ENCODE measurements at places on chromosomes 6 and 20. TPM values are rescaled to one million over a fixed set of nuclear protein-coding genes. Genes with fewer than 3 reads are reported as not detected.
A peak's percentile ranks its signal among the peaks of the same experiment; 100 is the strongest.

GRCh38 chr6:45507186-45507585, 129.5 kb upstream of the SUPT3H start:
- no peak overlapping the region for H3K4me3 ChIP-seq
- no peak for DNase-seq
- no peaks in the 10 kb centered on the region for H3K36me3 ChIP-seq
- H3K27ac ChIP-seq = no peak overlapping the region
- peaks cover 17% of the 10 kb centered on the region for H3K4me1 ChIP-seq
- H3K27me3 ChIP-seq = no peaks in the 10 kb centered on the region

The MRAP2 gene
- total RNA-seq = 1.1 TPM

DNA sequence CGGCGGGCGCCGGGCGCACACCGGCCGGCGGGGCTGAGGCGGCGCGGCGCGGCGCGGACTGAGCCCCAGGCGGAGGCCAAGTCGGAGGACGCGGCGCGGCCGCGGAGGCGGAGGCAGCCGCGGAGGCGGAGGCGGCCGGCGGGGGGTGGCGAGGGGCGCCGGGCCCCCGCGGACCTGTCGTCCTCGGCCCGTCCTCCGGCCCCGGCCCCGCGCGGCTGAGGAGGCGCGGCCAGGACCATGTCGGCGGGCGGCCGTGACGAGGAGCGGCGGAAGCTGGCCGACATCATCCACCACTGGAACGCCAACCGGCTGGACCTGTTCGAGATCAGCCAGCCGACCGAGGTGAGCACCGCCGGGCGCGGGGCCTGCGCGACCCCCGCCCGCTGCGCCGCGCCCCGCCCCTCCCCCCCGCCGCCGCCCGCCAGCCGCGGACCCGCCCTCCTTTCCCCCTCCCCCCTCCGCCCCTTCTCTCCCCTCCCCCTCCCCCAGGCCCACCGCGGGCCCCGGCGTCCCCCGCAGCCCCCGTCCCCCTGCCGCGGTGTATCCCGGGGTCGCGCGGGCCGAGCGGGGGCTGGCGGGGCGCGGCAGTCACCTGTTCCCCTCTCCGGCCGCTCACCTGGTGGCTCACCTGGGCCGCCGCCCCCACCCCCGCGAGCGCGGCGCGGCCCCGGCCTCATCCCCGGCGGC, at the start of gene AFDN:
Gene AFDN, plus strand, starts transcription at position 16 of the 687 bp plus-strand sequence. Its CDS starts 222 bp downstream, at position 238.
- peaks cover 12% of the 10 kb centered on the region for H3K36me3 ChIP-seq
- H3K4me1 ChIP-seq = peaks cover 41% of the 10 kb centered on the region
- H3K27me3 ChIP-seq = no peaks in the 10 kb centered on the region
- DNase-seq = peak; percentile 56

DNA sequence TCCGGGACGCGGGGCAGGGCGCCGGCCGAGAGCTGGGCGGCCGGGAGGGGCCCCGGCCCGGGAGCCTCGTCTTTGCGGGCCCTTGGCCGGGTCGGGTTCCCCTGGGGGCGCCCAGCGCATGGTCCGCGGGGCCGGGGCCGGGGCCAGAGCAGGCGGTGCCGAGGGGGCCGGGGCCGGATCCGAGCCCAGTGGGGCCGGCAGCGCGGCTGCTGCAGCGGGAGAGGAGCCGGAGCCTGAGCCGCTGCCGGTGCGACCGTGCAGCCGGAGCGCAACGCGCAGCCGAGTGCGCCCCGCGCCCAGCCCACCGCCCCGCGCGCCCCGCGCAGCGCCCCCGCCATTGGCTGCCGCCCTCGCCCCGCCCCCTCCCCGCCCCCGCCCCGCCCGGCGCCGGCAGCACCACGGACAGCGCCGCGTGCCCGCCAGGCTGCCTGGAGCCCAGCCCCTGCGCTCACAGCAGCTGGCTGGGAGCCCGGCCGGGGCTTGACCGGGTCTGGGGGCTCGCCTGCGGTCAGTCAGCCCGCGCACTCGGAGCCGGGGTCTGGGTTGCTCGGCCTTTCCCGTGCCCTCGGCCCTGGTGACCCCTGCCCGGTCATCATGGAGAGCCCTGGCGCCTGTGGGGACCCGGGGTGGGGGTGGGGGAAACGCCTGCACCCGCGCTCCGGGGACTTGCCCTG, at the start of gene HRH3:
Gene HRH3, minus strand, starts transcription at position 287 of the 674 bp plus-strand sequence. CDS start 308 bp downstream, outside the sequence.
- H3K4me3 ChIP-seq = peak within 1 kb of the TSS; percentile 47
- H3K4me1 ChIP-seq = no peaks in the 10 kb centered on the region
- peak; percentile 74 for DNase-seq
- H3K36me3 ChIP-seq = no peaks in the 10 kb centered on the region

GRCh38 chr6:96675597-96675996, 112.7 kb downstream of the FHL5 start:
- no peaks in the 10 kb centered on the region for H3K36me3 ChIP-seq
- no peaks in the 10 kb centered on the region for H3K4me1 ChIP-seq
- H3K27me3 ChIP-seq = no peaks in the 10 kb centered on the region
- H3K27ac ChIP-seq = no peak overlapping the region
- H3K4me3 ChIP-seq = no peak overlapping the region
- no peak for DNase-seq

The MUC22 gene
- total RNA-seq = not detected

DNA sequence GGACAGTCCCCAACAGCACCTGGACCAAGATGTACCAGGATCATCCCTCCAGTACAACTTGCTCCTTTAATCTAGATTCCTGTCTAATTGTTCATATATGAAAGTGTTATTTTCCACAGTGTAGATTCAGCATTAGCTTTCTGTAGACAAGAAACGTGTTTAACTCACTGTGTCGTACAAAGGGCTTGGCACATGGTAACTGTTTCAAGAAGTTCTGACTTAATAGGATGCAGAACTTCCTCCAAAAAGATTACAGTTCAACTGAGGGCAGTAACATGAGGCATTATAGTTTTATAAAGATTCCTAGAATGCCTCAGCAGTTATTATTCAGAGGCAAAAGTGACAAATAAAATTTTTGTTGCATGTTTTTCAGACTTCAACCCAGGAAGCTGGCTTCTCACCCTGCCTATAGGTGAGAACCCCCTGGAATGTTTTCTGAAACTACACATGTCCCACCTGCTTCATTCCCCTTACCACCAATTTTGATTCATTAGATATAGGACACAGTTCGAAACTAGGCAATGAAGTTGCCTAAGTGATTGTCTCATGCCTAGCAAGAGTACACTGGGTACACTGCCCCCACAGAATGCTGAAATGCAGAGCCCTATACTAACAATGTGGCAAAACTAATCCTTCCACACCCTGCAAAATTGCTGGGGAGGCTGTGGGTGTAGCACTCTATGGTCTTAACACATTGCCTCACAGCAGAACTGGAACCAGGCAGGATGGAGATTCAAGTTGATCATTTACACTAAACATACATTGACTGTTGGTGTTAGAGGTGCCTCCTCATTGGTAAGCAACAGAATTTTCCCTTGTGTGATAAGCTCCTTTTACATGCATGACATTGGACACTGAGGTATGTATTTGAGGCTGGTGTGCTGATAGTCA, 22.6 kb upstream of the SH3BGRL2 start:
- H3K4me3 ChIP-seq = peak overlapping the region; percentile 3
- no peaks in the 10 kb centered on the region for H3K27me3 ChIP-seq
- H3K36me3 ChIP-seq = peaks cover 5% of the 10 kb centered on the region
- H3K4me1 ChIP-seq = peaks cover 58% of the 10 kb centered on the region

GRCh38 chr6:147676495-147677199, 168.2 kb downstream of the SAMD5 start:
- H3K4me1 ChIP-seq = peaks cover 3% of the 10 kb centered on the region
- no peaks in the 10 kb centered on the region for H3K36me3 ChIP-seq
- H3K27ac ChIP-seq = no peak overlapping the region
- H3K27me3 ChIP-seq = no peaks in the 10 kb centered on the region
- DNase-seq = no peak

DNA sequence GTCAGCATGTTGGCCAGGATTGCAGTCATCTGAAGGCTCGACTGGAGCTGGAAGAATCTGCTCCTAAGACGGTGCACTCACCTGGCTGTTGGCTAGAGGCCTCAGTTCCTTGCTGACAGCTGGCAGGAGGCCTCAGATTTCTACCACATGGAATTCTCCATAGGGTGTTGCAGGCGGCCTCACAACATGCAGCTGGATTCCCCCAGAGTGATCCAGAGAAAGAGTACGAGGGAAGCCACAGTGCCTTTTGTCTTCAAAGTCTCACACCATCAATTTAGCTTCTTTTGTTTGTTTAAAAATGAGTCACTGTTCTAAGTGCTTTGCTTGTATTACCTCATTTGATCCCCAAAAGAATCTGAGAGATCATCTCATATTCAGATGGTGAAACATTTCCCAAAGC, 65.5 kb upstream of the FYN start:
- H3K27me3 ChIP-seq = peaks cover under 1% of the 10 kb centered on the region
- H3K36me3 ChIP-seq = peaks cover 1% of the 10 kb centered on the region
- no peak overlapping the region for H3K27ac ChIP-seq
- H3K4me3 ChIP-seq = no peak overlapping the region
- no peaks in the 10 kb centered on the region for H3K4me1 ChIP-seq
- DNase-seq = no peak

The MEP1A gene
- total RNA-seq = 4.1 TPM

GRCh38 chr6:165767228-165767627, 104.2 kb upstream of the PDE10A start:
- H3K27ac ChIP-seq = no peak overlapping the region
- H3K27me3 ChIP-seq = peaks cover 5% of the 10 kb centered on the region
- no peak overlapping the region for H3K4me3 ChIP-seq
- peaks cover 2% of the 10 kb centered on the region for H3K4me1 ChIP-seq

The GPSM3 gene
- total RNA-seq = 6.5 TPM

DNA sequence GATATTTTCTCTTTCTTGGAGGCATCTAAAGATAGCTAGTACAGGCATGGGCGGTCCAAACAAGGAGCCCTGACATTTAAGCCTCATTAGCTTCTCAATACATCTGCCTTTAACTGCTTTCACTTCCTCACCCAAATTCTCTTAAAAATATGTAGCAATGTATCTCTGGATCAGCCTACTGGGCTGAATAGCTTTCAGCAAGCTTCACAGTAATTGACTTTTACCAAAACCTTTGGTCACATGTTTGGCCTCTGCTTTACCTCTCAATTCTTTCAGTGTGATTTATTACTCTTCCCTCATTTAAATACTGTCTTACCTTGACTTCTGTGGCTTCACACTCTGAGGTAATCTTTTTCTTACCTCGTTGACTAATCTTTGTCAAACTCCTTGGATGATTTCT, 1618.1 kb downstream of the GRIK2 start:
- no peak overlapping the region for H3K27ac ChIP-seq
- H3K36me3 ChIP-seq = no peaks in the 10 kb centered on the region
- peaks cover 5% of the 10 kb centered on the region for H3K4me1 ChIP-seq

DNA sequence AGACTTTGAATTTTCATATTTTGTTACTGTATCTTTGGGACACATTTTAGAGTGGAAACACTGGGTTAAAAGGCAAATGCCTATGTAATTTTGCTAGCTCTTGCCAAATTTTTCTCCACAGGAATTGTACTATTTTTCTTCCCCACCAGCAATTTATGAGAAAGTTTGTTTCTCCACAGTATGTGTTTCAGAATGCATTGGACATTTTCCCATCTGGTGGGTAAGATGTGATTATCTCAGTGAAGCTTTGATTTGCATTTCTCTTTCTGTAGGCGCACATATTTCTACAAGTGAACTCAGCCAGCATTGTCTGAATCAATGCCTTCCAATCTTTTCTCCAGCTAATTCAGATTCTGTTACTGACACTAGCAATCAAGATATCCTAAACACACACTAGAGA, 157.8 kb downstream of the RCAN2 start:
- peaks cover 2% of the 10 kb centered on the region for H3K4me1 ChIP-seq
- no peak for DNase-seq
- H3K4me3 ChIP-seq = no peak overlapping the region

The PHACTR1 gene
- 8.6 TPM for total RNA-seq

The RPP40 gene
- total RNA-seq = 10.6 TPM

DNA sequence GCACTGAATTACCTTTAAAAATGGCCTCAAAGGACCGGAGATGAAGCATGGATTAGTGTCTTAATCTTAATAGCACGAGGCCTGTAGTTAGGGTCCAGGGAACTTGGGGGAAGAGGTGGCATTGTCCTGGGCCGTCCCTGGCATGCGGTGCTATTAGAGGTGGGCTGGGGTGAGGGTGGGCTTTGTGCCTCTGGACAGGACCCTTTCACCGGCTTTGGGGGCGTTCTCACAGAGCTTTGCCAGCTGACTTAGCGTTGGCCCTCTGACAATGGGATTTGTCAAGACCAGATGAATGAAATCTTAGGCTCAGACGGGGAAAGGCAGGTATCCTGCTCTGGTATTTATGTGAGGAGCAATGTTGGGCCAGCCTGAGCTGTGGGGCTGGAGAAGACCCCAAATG, 59.6 kb downstream of the ERMARD start:
- no peaks in the 10 kb centered on the region for H3K27me3 ChIP-seq
- no peak overlapping the region for H3K4me3 ChIP-seq
- peak overlapping the region; percentile 97 for H3K27ac ChIP-seq
- peaks cover 17% of the 10 kb centered on the region for H3K36me3 ChIP-seq
- no peak for DNase-seq
